IPS DF 6.9 (cell line): ENCODE measurements at places on chromosomes 7 and 10.

GRCh38 chr7:104640506-104640905 lies 312.1 kb downstream of the LHFPL3 start:
- H3K4me1 ChIP-seq: no peaks in the 10 kb centered on the region
- H3K36me3 ChIP-seq: no peaks in the 10 kb centered on the region
- H3K27me3 ChIP-seq: no peaks in the 10 kb centered on the region

DNA sequence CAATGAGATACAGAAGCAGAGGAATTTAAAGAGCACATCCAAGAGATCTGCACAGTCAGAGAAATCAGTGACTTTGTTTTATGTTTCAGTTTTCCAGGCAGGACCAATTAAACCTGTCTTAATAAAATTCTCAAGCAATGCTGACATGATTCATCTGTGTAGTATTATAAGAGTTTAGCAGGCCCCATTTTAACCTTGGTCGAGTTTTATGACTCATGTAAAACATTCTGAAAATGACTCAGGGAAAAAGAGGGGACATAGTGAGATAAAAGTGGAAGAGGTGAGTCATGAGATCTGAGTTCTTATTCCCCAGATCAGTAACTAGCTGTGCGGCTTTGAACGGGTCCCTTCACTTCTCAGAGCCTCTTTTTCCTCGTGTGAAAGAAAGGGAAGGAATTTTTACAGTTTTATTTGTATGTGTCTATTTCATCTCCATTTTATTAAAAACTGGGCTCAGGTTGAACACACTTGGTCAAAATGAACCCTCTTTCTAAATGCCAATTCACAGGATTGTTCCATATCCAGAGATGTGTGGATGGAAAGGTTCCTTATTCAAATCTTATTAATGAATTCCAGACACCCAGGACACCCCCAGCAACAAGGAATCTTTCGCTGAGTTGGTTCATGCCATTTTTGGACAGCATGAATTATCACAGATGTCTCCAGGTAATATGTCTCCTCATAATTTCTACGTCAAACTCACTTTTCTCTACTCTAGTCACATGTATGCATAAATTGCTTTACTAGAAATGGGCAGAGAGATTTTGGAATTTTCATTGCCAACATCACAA lies 143.2 kb downstream of the JAZF1 start:
- H3K4me3 ChIP-seq: no peak overlapping the region
- H3K27me3 ChIP-seq: no peaks in the 10 kb centered on the region
- H3K4me1 ChIP-seq: no peaks in the 10 kb centered on the region
- no peaks in the 10 kb centered on the region for H3K36me3 ChIP-seq
- H3K27ac ChIP-seq: no peak overlapping the region
- DNase-seq: no peak

DNA sequence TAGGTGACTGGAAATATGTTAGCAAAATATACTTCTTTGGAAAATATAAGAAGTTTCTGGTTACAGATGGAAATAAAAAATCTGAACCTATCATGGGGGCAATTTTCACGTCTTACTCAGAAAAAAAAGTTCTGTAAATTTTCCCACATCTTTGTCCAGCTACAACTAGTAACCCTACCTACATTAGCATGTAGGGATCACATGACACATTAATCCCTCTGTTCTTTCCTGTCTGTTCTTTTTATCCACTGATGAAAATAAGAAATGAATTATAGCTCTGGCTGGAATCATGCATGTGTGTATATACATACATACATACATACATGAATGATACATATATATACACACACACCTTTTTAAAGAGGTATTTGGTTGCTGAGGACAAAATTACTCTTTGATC lies 3.6 kb upstream of the FAM53B start:
- no peak for DNase-seq
- peaks cover 2% of the 10 kb centered on the region; the same call in 1 of the 2 replicates for H3K27me3 ChIP-seq
- H3K36me3 ChIP-seq: peaks cover 2% of the 10 kb centered on the region; the same call in 1 of the 2 replicates
- H3K27ac ChIP-seq: no peak overlapping the region
- H3K4me1 ChIP-seq: no peaks in the 10 kb centered on the region

DNA sequence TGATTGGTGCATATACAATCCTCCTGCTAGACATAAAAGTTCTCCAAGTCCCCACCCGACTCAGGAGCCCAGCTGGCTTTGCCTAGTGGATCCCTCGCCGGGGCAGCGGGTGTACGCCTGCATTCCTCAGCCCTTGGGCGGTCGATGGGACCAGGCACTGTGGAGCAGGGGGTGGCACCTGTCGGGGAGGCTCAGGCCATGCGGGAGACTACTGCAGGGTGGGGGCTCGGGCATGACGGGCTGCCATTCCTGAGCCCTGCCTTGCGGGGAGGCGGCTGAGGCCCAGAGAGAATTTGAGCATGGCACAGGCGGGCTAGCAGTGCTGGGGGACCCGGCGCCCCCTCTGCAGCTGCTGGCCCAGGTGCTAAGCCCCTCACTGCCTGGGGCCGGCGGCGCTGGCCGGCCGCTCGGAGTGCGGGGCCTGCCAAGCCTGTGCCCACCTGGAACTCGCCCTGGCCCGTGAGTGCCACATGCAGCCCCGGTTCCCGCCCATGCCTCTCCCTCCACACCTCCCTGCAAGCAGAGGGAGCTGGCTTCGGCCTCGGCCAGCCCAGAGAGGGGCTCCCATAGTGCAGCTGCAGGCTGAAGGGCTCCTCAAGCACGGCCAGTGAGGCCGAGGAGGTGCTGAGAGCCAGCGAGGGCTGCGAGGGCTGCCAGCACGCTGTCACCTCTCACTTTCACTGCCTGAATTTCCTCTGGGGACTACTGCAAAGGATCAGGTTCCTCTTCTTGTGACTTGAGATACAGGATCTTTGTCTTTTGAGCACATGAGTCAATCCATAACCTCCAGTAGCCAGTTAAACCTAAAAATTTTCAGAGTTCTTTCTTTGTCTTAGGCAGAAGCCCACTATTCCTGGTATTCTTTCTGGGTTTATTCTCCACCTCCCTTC lies 25.1 kb upstream of the ELOVL3 start:
- H3K36me3 ChIP-seq: no peaks in the 10 kb centered on the region
- no peak for DNase-seq
- no peaks in the 10 kb centered on the region for H3K4me1 ChIP-seq
- no peak overlapping the region for H3K27ac ChIP-seq
- no peaks in the 10 kb centered on the region for H3K27me3 ChIP-seq

DNA sequence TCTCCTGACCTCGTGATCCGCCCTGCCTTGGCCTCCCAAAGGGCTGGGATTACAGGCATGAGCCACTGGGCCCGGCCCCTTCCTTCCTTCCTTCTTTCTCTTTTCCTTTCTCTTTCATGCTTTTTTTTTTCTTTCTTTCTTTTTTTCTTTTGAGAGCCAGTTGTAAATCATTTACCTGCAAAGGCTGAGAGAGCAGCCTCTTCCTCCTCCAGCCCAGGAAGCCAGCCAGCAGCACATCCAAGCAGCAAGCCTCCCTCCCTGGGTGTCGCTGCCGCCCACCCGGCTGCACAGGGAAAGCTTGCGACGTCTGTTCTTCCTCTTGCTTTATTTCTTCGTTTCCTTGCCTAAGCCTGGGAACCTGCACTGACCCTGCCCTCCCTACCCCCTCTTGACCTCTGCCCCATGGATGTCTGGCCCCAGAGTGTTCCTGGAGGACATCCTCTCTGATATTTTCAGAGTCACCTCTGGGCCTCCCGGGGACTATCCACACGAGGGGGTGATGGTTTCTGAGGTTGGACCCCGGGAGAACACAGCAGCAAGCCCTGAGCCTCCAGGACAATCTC lies 62.8 kb upstream of the MYL10 start:
- H3K36me3 ChIP-seq: no peaks in the 10 kb centered on the region; the same call in 1 of the 2 replicates
- no peaks in the 10 kb centered on the region for H3K4me1 ChIP-seq
- DNase-seq: no peak
- H3K27ac ChIP-seq: no peak overlapping the region

DNA sequence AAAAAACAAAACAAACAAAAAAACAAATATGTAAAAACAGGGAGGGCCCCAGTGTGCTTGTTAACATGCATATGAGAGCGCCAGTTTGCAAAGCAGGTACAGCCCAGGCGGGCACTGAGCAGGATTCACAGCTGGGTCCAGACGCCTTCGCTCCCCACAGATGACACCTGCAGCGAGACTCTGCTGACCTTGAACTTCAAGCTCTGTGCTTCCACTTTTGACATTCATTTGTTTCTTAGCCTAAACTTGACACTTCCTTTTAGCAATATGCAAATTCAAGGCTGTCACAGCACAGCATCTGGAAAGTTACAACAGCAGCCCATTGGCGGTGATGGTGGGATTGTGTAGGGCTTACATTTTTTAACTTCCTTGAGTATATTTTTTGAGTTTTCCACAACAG lies 88.8 kb upstream of the TNS3 start:
- H3K4me3 ChIP-seq: no peak overlapping the region
- no peak overlapping the region for H3K27ac ChIP-seq
- peaks cover 5% of the 10 kb centered on the region; the same call in 1 of the 2 replicates for H3K4me1 ChIP-seq
- no peaks in the 10 kb centered on the region; the same call in 1 of the 2 replicates for H3K36me3 ChIP-seq
- no peak for DNase-seq

DNA sequence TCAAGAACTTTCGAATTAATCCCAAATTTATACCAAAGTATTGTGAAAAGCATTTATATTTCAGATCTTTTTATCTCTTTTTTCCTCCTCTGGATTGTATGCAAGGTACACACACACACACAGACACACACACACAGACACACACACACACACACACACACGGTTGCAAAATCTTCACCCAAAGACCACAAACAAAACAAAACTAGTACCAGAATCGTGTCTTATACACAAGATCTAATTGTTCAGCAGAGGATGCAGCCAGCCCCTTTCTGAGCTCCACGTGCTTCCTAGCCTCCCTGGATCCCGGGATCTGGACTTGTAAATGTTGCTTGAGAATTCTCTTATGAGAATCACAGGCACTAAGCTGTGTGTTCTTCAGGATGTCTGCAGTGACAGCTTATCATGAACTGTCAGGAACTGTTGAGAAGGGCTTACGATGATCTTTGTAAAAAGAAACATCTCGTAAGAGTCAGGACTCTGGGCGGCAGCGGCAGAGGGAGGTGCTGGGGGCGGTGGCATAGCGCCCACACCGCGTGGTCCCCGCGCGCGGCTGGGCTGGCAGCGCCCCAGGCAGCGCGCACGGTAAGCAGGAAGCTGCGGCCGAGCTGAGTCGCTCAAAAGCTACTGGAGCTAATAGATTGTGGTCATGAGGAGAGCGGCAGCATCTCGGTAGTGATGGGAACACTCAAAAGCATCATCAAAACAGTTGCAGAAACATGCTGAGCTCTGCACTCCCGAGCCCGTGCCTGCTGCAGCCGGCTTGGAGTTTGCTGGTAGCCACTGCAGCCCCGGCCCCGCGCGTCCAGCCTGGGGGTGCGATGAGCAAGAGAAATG lies 277.6 kb downstream of the GATA3 start:
- no peak overlapping the region for H3K27ac ChIP-seq
- peak overlapping the region; percentile 23; the same call in 1 of the 2 replicates for H3K4me3 ChIP-seq
- DNase-seq: peak; percentile 16
- no peaks in the 10 kb centered on the region for H3K36me3 ChIP-seq

GRCh38 chr7:28477041-28477442 lies 64.7 kb downstream of the CREB5 start:
- no peak for DNase-seq
- H3K36me3 ChIP-seq: no peaks in the 10 kb centered on the region
- no peak overlapping the region for H3K4me3 ChIP-seq
- no peak overlapping the region for H3K27ac ChIP-seq
- no peaks in the 10 kb centered on the region for H3K27me3 ChIP-seq

DNA sequence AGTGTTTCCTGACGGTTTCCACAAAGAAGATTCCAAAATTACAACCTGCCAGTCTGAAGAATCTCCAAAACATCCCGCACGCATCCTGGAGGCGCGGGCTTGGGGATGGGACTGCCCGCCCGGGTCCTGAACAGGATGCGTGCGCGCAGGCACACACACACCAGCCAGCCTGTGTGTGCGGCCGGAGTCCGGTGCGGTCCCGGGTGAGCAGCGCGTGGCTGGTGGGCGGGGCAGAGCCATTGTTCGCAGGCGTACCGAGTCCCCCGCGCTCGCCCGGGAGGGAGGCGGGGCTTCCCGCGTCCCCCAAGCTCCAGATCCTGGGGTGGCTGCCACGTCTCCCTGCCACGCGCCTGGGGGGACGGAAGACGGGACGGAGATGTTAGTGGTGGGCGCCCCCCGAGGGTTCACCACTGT lies 675 bp upstream of the SCD start:
- H3K4me1 ChIP-seq: peaks cover 12% of the 10 kb centered on the region
- H3K27ac ChIP-seq: no peak overlapping the region
- H3K27me3 ChIP-seq: no peaks in the 10 kb centered on the region
- H3K4me3 ChIP-seq: peak overlapping the region; percentile 90; the same call in 1 of the 2 replicates
- H3K36me3 ChIP-seq: peaks cover 26% of the 10 kb centered on the region

DNA sequence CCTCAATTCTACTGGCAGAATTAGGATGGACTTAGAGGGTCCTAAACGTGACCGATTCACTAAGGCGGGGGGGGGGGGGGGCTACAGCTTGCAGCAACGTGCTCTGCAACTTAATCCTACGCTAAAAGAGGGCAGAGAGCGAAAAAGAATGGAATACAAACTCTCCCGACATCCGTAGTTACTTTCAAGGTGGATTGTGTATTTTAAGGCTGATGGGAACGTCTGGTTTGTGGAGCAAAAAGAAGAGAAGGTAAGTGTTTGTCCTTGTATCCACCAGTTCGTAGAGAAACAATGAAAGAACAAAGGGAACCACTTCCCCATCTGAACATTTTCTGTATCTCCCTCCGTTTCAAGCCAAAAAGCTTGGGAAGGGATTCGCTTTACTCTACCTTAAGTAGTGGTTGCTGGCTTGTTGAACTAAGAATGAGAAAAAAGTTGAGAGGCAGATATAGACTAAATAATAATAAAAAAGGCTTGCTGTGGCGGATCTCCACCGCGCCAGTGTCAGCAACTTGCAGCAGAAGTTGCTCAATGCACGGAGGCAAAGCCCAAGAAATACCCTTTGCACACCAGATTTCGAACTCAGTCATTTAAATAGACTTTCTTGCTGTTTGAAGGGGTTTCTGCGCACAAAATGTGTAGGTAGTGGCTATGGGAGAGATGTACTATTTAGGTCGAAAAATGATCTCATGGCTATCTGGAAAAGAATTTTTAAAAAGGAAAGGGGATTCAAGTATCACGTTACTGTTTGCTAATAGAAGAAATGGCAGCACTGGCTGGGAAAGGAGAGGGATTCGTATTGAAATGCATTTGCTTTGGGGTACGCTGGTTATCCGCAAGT lies 736 bp downstream of the SKIDA1 start:
- peak overlapping the region; percentile 60; the same call in 1 of the 2 replicates for H3K4me3 ChIP-seq
- no peak for DNase-seq
- H3K27ac ChIP-seq: peak overlapping the region; percentile 33

GRCh38 chr10:93076871-93077270 lies 3.2 kb downstream of the CYP26A1 start:
- H3K4me3 ChIP-seq: no peak overlapping the region
- H3K36me3 ChIP-seq: no peaks in the 10 kb centered on the region
- H3K27ac ChIP-seq: no peak overlapping the region
- DNase-seq: no peak
- peaks cover 44% of the 10 kb centered on the region for H3K27me3 ChIP-seq

GRCh38 chr7:94039368-94040035 lies 35.3 kb upstream of the BET1 start:
- H3K4me1 ChIP-seq: no peaks in the 10 kb centered on the region
- no peaks in the 10 kb centered on the region for H3K36me3 ChIP-seq
- H3K27ac ChIP-seq: no peak overlapping the region
- H3K27me3 ChIP-seq: no peaks in the 10 kb centered on the region

DNA sequence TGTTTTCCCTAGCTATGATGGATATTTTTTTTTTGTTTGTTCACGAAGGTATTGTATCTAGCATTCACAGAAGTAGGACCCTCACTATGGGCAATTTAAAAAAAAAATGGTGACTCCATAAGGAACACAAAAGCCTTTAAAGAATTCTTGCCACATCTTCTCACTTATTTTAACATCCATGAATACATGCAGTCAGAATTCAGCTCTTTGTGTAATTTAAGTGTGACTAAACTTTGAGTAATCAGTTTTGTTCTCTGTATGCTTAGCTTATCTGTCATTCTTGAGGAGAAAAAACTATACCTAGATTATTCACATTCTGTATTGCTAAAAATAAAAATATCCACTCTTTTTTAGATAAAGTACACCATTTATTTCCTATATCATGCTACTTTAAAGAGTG lies 313.2 kb upstream of the KCND2 start:
- DNase-seq: no peak
- no peaks in the 10 kb centered on the region for H3K4me1 ChIP-seq
- H3K27ac ChIP-seq: no peak overlapping the region
- no peak overlapping the region for H3K4me3 ChIP-seq
